ENCODE measurements at places on chromosomes 16 and 17.

- DNase-seq = no peak
These were observed 148.7 kb downstream of the FTO start for GRCh38 chr16:53852678-53853077.

- peak; percentile 77 for DNase-seq
These were observed 390 bp downstream of the SEZ6L2 start for GRCh38 chr16:29898804-29899515.

GRCh38 chr16:56479469-56479868 is 28.1 kb downstream of the OGFOD1 start:
- no peak for DNase-seq

- DNase-seq = peak; percentile 36
These were observed 667.4 kb upstream of the SALL1 start for GRCh38 chr16:51818342-51818944.

- no peak for DNase-seq
These were observed 1.2 kb downstream of the ASGR1 start for GRCh38 chr17:7177954-7178477.
